Glutamatergic neuron (in vitro differentiated cells): ENCODE measurements at places on chromosomes 2 and 18. TPM values are rescaled to one million over a fixed set of nuclear protein-coding genes. Genes with fewer than 3 reads are reported as not detected.

Gene SESTD1
- total RNA-seq = 152 TPM

Gene NDC80
- total RNA-seq = 7.7 TPM

Gene HOXD10
- total RNA-seq = not detected

Gene GKN1
- not detected for total RNA-seq

Gene C1QL2
- total RNA-seq = not detected
